ENCODE measurements at places on chromosomes 16 and 17.

- no peak for DNase-seq
Observed at GRCh38 chr17:76237859-76238313, 2.4 kb downstream of the RNF157 start.

GRCh38 chr16:21145738-21146137 lies 4.9 kb downstream of the DNAH3 start:
- DNase-seq = no peak

DNA sequence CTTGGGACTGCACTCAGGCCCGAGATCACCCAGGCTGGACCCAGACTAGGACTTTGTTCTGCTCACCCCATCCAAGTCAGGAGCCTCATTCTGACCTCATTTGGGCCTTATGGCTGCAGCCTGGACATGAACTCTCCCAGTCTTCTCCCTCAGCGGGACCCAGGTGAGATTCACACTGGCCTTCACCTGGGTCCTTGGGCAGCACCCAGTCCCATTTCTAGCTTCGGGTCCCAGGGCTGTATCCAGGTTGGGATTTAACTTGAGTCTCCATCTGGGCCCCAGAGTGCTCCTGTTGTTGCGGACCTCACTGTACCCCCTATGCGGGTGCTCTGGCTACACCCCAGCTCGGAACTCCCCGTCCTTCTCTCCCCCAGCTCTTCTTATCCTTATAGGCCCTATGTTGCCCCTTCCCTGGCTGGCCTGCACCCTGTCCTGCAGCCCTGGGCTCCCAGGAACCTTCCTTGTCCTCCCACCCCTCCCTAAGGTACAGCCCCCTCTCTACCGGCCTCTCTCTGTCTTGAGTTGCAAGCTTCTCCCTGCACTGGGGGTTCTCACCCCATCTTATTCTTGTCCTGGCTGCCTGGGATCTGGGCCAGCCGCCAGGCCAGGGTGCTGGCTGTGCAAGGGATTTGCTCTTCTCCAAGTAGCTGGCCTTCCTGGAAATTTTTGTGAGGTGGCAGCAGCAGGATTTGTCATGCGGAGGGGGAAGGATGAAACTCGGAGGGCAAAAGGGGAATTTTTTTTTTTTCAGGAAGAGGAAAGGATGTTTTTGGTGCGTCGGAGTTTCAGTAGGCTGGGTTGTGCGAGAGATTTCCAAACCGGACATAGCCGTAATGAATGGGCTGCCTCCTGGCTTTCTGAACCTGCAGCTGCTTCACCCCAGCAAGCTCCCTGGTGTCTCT lies 904 bp downstream of the MAP2K3 start:
- peak; percentile 69 for DNase-seq

GRCh38 chr16:13926891-13927290 lies 6.9 kb downstream of the ERCC4 start:
- DNase-seq = no peak

DNA sequence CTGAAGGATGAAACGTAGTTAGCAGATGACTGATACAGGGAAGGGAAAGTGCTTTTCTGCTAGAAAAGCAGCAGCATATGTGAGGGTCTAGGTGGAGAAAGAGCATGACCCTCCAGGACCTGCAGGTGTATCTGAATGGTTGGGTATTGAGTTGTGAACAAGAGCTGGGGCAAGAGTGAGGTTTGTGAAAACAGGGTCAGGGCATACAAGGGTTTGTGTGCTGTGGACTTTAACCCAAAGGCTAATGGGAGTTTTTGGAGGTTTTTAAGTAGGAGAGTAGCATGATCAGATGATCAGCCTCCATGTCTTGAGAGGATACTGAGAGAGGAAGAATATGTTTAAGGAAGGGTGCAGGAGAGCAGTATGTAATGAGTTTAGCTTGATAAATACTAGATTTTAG lies 6.1 kb upstream of the CMTM1 start:
- no peak for DNase-seq

- no peak for DNase-seq
Observed at GRCh38 chr16:72012607-72013006, 4.1 kb downstream of the DHODH start.

DNA sequence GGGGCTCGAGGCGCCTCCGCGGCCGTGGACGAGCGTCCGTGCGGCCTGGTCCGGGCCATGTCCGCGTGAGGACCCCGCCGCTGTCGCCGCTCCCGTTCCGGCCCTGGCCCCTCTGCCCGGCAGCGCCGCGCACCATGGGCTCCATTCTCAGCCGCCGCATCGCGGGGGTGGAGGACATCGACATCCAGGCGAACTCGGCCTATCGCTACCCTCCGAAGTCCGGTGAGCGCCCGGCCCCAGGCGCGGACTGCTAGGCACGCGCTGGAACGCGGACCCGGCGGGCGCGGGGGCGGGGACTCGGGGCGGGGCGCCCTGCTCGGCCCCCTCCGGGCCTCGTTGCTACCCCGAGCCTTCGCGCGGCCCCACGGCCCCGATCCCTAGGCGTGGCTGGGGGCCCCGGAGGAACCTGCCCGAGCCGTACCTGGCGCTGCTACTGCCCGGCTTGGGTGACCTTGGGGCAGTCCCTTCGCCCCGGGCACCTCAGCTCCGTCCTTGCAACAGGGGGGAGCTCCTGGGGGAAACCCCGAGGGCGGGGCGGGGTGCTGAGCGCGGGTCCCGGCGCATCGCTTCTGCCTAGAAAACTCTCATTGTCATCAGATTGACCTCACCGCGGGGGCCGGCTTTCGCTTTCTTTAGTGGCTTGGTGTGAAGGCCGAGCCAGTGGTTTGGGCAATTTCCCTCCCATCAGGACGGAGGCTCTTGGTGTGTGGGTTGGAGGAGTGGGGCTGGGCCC lies 367 bp downstream of the MGRN1 start:
- DNase-seq = peak; percentile 93

GRCh38 chr17:77712578-77712977 lies 245.9 kb upstream of the TNRC6C start:
- DNase-seq = peak; percentile 10

GRCh38 chr17:14359163-14360020 lies 58.5 kb downstream of the HS3ST3B1 start:
- DNase-seq = no peak

- no peak for DNase-seq
Observed at GRCh38 chr17:50258647-50259476, 15.4 kb upstream of the TMEM92 start.

DNA sequence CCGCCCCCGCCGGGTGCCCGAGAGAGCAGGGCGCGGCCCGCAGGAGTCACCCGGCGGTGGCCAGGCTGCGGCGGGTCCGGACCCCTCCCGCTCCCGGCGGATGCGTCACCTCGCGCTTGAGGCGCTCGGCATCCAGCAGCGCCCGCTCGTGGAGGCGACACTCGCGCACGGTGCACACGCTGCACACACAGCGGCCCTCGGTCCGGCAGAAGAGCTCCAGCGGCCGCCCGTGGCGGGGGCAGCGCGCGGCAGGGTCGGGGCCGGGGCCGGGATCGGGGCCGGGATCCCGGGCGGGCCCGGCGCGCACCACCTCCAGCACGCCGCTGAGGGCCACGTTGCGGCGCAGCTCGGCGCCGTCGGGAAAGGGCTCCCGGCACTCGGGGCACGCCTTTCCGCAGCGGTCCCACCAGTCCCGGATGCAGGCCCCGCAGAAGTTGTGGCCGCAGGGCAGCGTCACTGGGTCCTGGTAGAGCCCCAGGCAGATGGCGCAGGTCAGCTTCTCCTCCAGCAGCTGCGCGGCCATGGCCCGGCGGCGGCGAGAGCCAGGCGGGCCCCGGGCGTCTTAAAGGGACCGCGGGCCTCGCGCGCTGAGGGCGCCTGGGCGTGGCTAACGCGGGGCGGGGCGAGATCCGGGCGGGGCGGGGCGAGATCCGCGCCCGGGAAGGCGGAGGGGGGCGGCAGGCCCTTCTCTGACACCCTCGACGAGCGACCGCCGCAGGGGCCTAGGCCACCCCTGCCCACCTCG lies at the start of gene TRIM65:
TSS of gene TRIM65 (minus strand) at position 537 of the 745 bp plus-strand sequence. CDS start at position 523, 14 bp downstream.
- DNase-seq = peak; percentile 94

GRCh38 chr17:282000-282911 lies 70.4 kb downstream of the RPH3AL start:
- no peak for DNase-seq

DNA sequence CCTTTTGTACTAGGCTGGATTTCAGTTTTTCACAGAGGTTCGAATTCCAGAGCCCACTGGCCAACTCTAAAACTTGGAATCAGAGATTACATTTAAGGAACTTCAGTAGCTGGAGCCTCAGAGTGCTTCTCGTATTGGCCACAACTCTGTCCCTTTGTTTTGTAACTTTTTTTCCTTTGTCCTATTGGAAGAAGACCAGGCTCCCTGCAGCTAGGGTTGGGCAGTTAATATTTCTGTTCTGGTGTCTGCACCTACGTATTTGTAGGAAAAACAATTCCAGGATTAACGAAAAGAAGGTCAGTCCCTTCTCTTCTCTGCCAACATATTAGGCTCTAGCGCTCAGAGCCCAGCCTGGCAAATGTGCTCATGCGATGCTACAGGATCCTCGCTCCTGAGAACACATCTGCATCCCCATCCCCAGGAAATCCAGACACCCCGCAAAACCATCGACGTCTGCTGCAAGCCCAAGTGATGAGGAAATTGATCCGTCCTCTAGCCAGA lies 1.9 kb downstream of the CDH11 start:
- no peak for DNase-seq

- no peak for DNase-seq
Observed at GRCh38 chr16:72789465-72789864, 258.5 kb downstream of the ZFHX3 start.

GRCh38 chr17:58006560-58006923 lies 504 bp downstream of the SRSF1 start:
- DNase-seq = peak; percentile 87

DNA sequence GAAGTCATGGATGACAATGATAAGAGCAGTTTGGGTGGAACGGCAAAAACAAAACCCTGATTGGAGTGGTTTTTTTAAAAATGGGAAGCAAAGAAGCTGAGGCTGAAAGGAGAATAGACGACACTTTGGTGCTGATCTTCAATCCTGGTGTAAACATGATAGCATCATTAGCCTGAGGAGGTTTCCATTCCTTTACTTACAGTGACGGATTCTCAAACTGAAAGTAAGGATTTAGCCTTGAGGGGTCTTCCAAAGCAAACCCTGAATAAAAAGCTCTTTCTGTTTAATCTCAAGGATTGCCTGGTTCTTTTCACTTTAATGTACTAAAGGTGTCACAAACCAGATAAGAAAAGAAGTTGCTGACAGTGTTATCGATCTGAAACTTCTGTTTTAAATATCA lies 69.3 kb downstream of the KCNJ2 start:
- no peak for DNase-seq

GRCh38 chr17:9557857-9558256 lies 17.8 kb downstream of the STX8 start:
- no peak for DNase-seq

DNA sequence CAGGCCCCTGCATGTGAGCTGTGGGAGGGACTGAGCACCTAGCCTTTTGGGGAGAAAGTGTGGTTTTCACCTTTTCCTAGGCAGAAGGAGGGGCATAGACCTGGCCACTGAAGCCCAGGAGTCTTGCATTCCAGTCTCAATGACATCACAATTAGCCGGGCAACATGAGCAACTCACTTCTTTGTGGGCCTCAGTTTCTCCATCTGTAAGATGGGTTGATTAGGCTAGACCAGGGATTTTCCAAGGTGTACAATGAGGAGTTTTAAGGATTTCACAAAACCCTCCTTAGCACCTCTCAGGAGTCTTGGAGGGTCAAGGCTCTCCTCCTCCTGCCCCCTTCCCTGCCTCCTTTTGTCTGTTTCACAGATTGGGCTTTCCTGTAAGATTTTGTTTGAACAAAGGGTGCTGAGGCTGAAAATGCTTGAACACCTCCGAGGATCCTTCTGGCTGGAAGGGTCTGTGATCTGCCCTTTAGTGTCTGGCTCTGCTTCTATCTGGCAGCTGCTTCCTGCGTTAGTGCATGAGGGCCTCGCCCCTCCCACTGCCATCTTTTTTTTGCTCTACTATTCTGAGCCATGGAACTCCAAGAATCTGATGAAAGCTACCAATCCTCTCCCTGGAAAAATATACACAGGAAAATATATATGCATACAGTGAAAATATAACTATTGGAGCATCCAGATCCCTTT lies 52.4 kb upstream of the ETV4 start:
- no peak for DNase-seq

- peak; percentile 34 for DNase-seq
Observed at GRCh38 chr16:35344012-35344762, 1884.8 kb downstream of the TP53TG3F start.

GRCh38 chr17:17137731-17138585 lies 68.2 kb downstream of the PLD6 start:
- no peak for DNase-seq

DNA sequence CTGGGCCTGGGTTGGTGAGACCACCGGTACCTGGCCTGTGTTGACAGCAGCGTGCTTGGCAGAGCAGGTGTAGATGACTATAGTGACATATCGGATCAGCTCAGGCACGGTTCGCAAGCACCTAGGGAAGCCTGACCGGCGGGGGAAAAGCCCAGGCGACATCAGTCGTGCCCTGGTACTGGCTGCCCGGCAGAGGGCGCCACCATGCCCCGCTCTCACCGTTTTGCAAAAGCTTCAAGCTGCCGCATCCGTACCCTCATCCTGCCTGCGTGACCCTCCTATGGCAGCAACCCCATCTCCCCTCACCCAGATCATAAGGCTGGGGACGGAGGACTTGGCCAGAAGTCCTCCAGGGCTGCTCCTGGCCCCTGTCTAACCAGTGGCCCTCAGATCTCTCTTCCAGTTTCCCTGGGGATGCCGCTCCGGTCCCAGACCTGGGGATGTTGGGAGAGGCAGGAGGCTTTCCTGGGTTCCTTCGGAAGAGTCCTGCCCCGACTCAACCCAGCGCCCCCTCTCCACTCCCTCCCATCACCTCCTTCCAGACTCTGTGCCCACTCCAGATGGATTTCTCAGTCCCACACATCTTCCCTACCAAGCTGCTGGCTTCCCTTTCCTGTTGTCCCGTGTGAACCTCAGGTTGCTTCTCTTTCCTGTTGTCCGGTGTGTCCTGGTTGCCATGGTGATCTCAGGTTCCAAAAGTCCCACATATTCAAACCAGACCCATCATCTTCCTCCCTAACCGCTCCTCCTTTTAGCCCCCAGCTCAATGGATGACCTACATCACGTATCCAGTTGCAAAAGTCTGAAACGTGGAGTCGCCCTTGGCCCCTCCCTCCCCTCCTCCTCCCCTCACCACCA lies 13.7 kb downstream of the ALOX12B start:
- peak; percentile 95 for DNase-seq

- DNase-seq = no peak
Observed at GRCh38 chr16:79136955-79137354, 463.6 kb downstream of the MAF start.

DNA sequence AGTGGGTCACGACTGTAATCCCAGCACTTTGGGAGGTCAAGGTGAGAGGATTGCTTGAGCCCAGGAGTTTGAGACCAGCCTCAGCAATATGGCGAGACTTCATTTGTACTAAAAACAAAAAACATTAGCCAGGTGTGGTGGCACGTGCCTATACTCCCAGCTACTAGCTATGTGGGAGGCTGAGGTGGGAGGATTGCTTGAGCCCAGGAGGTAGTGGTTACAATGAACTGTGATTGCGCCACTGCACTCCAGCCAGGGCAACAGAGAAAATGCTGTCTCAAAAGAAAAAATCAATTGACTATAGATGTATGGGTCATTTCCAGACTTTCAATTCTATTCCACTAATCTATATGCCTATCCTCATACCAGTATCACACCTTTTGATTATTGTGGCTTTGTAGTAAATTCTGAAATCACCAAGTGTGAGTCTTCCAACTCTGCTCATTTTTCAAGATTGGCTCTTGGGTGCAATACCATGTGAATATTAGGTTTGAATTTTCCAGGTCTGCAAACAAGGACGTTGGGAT lies 27.2 kb upstream of the CEP20 start:
- no peak for DNase-seq

Measured in activated CD4-positive, alpha-beta T cell treated with anti-CD3 and anti-CD28 coated beads, Interleukin-2, amount 10 ng/mL, durations not matched to agents 24 days and 14 days (primary cell).